ENCODE measurements at places on chromosomes 1 and 21.

DNA sequence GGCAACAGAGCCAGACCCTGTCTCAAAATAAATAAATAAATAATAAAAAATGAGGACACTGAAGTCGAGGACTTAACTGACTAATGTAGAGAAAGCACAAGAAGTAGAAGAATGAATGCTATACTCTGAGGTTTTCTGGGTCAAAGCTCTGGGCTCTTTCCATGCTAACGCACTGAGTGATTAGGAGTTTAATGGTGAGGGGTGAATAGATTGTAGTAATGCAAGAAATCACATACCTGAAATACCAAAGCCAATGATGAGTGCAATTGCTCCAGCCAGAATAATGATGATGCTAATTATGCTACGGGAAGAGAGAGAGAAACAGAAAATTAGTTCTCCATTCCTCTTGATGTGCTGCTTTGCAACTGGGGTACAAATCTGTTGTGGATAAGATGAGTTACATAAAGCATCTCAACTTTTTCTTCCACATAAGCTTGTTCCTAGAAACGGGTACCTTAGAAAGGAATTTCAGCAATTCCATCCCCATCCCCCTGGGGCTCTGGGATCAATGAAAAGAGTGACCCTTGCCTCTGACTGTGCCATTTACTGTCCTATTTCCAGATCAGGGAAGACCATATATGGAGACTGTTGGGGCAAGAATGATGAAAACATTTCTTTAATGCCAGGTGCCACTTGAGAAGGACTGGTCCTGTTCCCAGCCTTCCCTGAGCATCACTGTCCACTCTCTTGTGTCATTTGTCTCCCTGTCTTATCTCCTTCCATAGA lies 40.7 kb downstream of the VTCN1 start:
- no peak for DNase-seq

DNA sequence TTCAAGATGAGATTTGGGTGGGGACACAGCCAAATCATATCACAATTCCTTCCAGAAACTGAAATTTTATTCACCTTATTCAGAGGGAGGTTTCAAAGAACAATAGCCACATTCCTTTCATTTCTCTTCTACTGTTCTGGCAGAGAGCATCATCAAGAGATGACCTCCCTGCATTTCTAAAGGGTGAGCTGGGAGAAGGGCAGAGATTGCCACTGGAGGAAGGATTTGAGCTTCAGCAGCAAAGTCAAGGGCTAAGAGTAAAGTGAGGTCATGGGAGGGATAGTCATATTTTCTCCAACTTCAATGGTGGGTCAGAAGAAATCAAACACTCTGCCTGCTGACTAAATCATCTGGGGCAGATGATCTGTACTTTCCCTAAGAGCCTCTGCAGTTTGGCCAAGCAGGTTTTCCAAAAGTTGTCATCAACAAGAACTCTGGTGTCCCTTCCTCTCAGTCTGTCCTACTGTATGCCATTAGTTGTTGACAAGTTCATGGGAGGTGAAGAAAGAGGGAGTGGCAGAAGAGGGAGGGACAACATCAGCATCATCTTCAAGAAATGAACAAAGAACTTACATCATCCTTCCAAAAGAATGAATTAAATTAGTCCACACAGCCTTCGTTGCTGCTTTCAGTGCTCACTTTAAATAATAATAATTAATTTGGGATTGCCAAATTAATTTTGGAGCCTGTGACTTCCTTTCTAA lies 298.3 kb downstream of the ASTN1 start:
- no peak for DNase-seq

- DNase-seq: no peak
These were observed 2.9 kb upstream of the ETNK2 start for GRCh38 chr1:204154568-204155255.

GRCh38 chr1:67817319-67817718 lies 15.9 kb downstream of the GNG12 start:
- no peak for DNase-seq

- no peak for DNase-seq
These were observed 7.8 kb downstream of the ETV3L start for GRCh38 chr1:157091668-157092273.

- no peak for DNase-seq
These were observed 1216.1 kb upstream of the NCAM2 start for GRCh38 chr21:19781881-19782652.

DNA sequence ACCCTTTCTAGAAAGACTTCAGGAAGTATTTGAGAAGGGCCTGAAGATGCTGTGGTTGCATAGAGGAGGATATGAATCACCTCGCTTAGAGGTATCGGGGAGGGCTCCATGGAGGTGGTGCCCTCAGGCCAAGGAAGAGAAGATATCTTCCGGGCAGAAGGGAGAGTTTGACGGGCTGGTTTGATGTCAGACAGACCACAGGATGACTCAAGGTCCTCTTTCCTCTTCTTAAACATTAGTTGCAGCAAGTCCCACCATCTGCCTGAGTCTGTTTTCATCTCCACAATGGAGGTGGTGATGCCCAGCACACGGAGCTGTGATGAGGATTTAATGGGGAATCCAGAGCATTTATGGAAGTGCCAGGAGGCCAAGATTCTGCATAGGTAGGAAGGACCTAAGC lies 25.1 kb upstream of the RUNX3 start:
- DNase-seq: no peak

DNA sequence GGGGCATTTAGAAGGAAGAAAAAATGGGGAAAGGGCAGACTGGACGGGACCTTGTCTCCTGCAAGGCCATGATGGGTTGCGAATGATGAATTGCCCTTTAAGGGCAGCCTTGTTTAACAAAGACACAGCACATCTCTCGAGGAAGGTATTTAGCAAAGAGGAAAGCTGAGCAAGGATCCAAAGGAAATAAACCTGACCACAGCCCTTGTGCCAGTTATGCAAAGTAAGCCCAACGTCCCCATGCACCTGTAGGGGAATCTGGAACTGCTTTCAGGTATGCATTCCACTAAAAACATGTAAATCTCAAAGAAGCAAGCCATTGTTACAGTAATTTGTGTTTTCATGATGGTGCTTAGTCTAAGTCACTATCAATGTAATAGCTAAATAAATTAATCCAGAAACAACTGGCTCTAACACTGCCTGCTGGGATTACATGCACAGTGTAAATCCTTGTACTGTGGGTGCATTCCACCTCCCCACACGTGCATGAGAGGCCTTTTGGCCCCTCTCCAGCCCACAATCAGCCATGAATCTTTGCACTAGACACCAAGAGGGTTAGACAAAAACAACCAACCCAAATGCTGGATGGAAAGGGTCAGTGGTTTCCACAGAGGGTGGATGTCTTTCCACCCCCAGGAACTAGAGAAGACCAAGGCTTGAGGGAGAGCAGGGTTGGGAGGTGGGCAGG lies 228.8 kb upstream of the KAZN start:
- DNase-seq: no peak

GRCh38 chr1:94271373-94271772 lies 34.0 kb upstream of the ARHGAP29 start:
- no peak for DNase-seq

GRCh38 chr1:69252696-69253095 lies 315.0 kb upstream of the LRRC7 start:
- DNase-seq: no peak

GRCh38 chr1:46550751-46551231 lies 656 bp downstream of the KNCN start:
- DNase-seq: no peak

GRCh38 chr1:241136389-241136788 lies 220.6 kb downstream of the RGS7 start:
- DNase-seq: no peak

DNA sequence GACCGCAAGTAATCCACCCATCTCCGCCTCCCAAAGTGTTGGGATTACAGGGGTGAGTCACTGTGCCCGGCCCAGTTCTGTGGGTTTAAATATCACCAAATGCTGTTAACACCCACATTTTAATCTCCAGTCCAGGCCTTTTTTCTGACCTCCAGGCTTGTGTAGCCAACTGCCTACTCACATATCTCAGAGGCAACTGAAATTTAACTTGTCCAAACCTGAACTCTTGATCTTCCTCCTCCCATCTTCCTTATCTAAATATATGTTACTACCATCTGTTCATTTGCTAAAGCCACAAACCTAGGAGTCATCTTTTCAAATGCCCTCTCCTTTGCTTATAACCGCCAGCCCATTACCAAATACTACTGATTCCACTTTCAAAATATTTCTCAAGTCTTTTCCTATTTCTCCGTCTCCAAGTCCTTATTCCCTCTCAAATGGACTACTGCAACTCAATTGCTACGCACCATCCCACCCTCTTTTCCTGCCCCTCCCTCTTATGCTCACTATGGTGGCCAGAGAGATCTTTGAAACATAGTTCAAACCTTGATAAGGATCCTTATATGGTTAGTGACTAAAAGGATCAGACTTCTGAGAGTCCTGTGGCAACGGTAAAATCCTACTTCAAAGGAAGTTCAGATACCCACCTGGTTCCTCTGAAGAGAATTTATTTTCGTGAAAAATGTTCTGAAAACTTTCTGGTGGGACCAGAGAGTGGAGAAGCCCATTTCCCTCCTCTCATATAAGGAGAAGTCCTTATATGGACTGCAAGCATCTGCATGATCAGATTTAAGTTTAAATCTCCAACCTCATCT lies 78.5 kb upstream of the CDC42BPA start:
- DNase-seq: no peak

- DNase-seq: no peak
These were observed 1.5 kb downstream of the APOBEC4 start for GRCh38 chr1:183651612-183652011.

DNA sequence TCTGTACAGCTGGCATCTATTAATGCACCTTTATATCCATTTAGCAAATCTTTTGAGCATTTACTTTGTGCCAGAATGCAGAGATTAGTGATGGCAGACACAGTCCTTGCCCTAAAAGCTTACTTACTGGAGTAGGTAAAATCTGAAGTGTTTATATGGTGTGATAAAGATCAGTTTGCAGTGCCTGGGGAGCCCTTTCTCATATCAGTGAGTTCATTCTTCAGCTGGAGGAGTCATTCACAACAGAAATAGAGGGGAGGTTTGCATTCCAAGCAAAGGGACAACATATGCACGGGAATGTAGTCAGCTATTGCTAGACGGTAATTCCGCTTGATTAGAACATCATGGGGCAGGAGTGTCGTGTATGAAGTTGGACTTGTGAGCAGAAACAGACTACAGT lies 8.4 kb downstream of the SLC35F3 start:
- DNase-seq: no peak

GRCh38 chr1:4425892-4426291 lies 228.5 kb upstream of the AJAP1 start:
- DNase-seq: no peak

GRCh38 chr1:68051475-68051874 lies 1.0 kb upstream of the DIRAS3 start:
- DNase-seq: no peak

- no peak for DNase-seq
These were observed 2.5 kb downstream of the COA7 start for GRCh38 chr1:52695627-52696026.

GRCh38 chr1:58804853-58805565 lies 21.2 kb upstream of the JUN start:
- DNase-seq: no peak

DNA sequence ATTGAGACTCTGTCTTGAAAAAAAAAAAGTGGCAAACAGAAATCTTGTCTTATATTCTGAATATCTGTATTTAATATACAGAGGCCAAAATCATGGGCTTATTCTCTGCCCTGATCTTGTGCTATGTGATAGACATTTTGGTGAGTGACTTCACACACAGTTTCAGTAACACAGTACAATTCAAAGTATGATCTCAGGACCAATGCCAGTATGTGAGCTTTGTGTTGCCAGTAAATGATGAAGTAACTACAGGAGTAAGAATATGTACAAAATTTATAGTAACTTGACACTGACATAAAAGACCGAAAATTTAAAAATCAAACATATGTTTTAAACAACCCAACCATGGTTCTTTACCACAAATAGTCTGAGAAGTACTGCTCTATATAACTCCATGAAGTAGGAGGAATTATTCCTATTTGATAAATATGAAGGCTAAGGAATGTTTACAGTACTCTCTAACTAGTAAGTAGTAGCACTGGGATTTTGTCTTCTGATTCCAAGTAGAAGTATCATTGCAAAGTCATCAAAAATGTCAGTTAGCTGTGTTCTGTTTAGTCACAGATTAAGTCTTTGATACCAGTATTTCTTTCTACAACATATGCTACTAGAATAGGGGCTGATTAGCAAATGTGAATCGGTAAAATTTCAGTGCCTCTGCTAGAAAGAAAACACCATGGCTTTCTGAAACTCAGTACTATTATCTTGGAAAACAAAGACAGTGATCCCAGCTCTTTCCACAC lies 25.3 kb downstream of the DPH5 start:
- no peak for DNase-seq

GRCh38 chr1:221289103-221289502 lies 409.9 kb downstream of the HLX start:
- no peak for DNase-seq

- no peak for DNase-seq
These were observed 12.3 kb upstream of the LYPLAL1 start for GRCh38 chr1:219161371-219161770.

DNA sequence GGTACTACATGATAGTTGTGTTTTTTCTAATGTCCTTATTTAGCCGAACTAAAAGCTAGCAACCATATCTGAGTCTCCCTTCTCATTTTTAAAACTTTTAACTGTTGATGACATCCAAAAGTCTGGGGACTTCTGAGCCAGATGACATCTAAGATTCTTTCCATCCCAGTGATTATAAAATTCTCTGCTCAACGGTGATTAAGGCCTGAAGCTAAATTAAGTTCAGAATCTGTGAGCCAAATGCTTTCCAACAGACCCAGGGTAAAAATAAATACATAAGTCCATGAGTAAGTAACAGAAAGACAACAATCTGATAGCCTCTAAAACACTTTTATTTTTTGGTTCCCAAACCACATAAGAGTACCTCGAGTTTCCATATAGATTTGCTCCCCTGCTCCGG lies 13.1 kb upstream of the PTP4A2 start:
- DNase-seq: no peak

- no peak for DNase-seq
These were observed 95.1 kb downstream of the FASLG start for GRCh38 chr1:172753964-172754363.

- DNase-seq: no peak
These were observed 162.3 kb upstream of the ADAMTS5 start for GRCh38 chr21:27129215-27129614.

- no peak for DNase-seq
These were observed 5.0 kb upstream of the KIAA0040 start for GRCh38 chr1:175197531-175197930.
